ENCODE measurements at places on chromosomes 7 and 10.
A peak's percentile ranks its signal among the peaks of the same experiment; 100 is the strongest.

GRCh38 chr7:6096581-6096980 is 65.4 kb downstream of the ANKRD61 start:
- no peak for DNase-seq

- no peak for DNase-seq
Observed at GRCh38 chr10:100377830-100378229, 30.8 kb downstream of the SCD start.

- no peak for DNase-seq
Observed at GRCh38 chr7:143279186-143280098, 5.3 kb upstream of the TMEM139 start.

DNA sequence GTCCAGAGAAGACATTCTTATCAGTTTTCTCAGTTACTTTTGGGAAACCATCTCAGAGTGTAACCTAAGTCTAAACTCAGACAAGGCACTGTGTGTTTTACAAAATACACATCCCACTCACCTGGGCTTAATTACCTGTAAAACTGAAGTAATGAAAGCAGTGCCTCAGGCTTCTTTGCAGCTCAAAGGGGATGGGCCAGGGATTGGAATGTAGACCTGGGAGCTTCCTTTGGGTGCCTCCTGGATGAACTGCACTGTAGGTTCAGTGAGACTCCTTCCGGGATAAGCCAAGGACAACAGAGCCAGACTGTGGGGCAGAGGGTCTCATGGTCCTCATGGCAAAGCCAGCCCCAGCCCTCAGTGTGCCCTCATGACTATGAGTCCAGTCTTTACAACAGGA is 672.4 kb upstream of the GALNT17 start:
- no peak for DNase-seq

- peak; percentile 22 for DNase-seq
Observed at GRCh38 chr7:74371381-74372341, 82.0 kb upstream of the GTF2IRD1 start.

Data from OCI-M1 (cell line).